Activated B cell treated with CpG ODN at 0.5 μM for 24 hours (primary cell): ENCODE measurements at places on chromosomes 2 and 18. TPM values are rescaled to one million over a fixed set of nuclear protein-coding genes. Genes with fewer than 3 reads are reported as not detected.

The OR6B2 gene
- not detected in 2 replicates for total RNA-seq

The TMEM182 gene
- total RNA-seq = 3.1 and 3.9 TPM in 2 replicates

DNA sequence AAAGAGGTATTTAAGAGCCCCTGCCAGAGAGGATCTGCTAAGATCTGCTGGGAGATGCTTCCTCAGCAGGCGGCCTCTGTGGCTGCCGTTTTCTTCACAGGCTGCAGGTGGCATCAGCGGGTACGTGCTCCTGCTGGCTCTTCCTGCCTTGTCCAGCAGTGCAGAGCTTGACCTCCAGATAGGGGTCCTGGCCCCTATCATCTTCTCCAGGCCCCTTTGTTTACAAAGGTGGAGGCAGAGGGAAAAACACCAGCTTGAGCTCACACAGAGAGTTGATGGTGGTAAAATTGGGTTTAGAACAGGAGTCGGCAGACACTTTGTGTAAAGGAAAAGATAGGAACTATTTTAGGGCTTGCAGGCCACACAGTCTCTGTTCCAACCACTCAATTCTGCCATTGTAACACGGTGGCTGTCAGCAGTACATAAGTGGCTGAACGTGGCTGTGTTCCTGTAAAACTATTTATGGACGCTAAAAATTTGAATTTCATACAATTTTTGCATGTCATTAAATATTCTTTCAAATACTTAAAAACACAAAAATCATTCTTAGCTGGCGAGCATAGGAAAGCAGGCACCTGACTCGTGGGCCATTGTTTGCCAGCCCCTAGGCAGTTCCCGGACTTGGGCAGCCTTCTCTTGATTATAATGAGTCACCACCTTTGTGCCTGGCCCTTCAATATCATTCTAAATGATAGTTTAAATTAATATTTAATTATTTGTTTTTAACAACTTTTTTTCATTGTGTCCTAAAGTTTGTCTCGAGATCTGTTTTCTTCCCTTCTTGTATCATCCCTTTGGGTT, 98.2 kb upstream of the B3GNT7 start:
- peak; percentile 40 for DNase-seq

DNA sequence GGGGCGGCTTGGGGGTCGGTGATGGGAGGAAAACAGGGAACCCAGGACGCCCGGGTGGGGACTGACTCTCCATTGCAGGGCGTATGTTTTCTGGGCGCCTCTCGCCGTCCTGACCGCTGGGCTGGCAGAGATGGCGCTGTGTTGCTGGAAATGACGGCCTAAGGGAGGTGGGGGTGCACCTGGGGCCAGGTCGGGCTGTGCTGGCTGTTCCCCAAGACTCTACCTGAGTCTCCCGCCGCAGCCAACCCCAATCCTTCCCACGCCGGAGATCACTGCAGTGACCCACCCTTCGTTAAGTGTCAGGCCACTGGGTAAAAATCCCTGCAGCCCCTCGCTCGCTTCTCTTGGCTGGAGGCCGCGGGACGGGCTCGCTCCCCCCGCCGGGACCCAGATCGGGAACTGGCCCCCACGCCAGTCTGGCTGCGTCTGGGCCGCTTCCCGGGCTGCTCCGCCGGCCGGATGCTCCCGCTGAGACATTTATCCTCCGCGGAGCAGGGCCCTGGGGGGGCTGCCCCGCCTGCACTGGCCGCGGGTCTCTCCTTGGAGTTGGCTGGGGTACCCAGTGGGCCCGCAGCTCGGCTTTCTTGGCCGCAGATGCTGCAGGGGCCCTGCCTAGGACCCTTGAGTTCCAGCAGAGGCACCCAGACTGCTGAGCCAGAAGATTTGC, 7.8 kb upstream of the ARMC9 start:
- DNase-seq = no peak
